ENCODE measurements at places on chromosomes 4 and X.

DNA sequence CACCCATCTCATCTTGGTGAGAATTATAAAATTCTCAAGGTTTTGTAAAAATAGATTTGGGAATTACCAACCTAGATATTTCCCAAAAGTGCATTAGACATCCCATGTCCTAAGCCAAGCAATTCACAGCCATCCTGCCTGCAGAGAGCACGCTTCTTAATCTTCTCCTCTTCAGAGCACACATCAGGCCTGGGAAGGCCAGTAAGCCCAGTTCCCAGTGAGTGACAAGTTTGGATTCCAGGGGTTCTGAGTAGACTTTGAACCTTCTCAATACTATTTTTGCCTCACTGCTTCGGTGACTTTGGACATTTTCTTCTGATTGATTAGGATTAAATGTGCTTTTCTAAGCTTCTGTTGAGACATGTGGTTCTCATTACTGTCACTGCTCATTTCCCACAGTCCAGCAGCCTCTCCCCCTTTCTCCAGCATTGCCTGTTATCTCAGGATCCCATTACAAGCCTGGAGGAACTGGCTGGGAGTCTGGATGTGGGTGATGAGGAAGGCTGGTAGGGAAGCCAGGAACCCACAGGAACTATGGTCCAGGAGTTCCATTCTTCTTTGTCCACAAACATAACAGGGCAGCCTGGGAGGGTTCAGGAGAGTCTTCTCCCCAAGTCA lies 56.4 kb upstream of the TMEM150C start:
- DNase-seq = no peak

DNA sequence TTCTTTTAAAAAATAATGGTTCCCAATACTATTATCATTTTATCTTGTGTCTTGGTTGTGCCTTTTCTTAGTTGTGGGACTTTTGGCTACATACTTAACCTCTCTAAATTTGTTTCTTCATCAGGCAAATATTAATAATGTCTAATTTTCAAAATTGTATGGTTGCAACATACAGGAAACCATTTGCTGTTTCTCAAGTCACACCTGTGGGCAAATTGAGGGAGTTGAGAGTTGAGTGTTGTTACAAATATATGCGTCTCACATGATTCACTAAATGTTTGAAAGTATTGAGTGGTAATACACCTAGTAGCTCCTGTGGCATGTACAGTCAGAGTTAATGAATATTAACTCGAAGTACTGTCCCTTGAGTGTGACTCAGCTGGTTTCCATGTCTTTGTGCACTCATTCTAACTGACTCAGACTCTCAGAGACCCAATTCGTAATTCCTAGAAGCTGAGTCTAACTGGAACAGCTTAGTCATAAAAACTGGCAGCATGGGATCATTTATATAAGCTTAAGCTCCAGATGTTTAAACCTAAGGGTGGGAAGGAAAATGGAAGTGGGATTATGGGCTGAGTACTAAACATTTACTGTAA lies 802.4 kb downstream of the TRIML1 start:
- DNase-seq = no peak

- DNase-seq = no peak
Measured at GRCh38 chrX:39399387-39399786, 598.1 kb downstream of the MID1IP1 start.

- DNase-seq = no peak
Measured at GRCh38 chr4:99664716-99665115, 7.1 kb upstream of the C4orf54 start.

DNA sequence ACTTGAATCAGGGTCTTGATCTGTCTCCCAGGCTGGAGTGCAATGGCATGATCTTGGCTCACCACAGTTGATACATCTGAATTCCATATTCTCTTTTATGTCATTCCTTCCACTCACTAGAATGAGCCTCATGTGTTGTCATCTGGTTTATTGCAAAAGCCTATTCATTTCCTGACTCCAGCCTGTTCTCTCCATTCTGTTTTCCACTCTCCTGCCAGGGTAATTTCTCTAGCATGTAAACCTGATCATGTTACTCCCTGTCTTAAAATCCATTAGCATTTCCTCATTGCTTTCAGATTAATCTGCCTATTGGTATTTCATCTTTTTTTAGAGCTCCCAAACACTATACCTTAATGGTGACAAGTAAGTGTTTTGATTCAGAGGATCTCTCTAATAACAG lies 4.3 kb upstream of the DDX60L start:
- no peak for DNase-seq
